Activated CD4-positive, alpha-beta T cell treated with anti-CD3 and anti-CD28 coated beads, Interleukin-2, amount 10 ng/mL, durations not matched to agents 7 days and 5 days (primary cell): ENCODE measurements at places on chromosomes 2 and 18.

DNA sequence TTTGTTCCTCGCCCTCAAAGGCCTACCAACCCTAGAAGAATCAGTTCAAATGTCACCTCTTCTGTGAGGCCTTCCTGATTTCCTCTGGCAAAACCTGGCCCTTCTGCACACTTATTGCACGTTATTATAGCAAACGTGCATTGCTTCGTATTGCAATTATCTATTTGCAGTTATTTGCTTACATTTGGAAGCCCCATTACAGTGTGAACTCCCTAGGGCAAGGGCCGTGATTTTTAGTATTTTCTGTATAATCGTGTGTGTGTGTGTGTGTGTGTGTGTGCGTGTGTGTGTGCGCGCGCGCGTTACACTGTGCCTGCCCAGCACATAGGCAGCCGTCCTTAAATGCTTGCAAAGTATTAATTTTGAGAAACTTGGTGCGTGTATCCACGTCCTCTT is 460 bp upstream of the SEMA4F start:
- no peak for DNase-seq

DNA sequence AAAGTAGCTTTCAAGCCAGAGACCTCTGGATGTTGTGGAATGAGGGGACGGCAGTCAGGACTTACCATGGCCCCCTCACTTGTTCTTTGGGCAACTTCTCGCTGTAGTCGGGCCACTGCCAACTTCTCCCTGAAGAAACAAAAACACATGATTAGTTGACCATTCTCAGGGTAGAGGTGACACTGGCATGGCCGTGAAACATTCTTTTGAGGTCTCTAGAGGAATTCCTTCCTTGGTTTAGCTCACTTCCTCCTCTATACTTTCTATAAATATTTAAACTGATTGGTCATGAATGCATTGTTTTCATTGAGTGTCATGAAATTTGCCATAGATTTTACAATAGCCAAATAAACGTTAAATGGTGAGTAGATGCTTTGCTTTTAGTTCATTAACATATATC is 354.6 kb downstream of the NCKAP5 start:
- DNase-seq, result no peak

GRCh38 chr2:8954990-8955389 is 48.5 kb downstream of the MBOAT2 start:
- no peak for DNase-seq

GRCh38 chr18:64253222-64253621 is 104.3 kb upstream of the LINC00305 start:
- DNase-seq, result no peak

DNA sequence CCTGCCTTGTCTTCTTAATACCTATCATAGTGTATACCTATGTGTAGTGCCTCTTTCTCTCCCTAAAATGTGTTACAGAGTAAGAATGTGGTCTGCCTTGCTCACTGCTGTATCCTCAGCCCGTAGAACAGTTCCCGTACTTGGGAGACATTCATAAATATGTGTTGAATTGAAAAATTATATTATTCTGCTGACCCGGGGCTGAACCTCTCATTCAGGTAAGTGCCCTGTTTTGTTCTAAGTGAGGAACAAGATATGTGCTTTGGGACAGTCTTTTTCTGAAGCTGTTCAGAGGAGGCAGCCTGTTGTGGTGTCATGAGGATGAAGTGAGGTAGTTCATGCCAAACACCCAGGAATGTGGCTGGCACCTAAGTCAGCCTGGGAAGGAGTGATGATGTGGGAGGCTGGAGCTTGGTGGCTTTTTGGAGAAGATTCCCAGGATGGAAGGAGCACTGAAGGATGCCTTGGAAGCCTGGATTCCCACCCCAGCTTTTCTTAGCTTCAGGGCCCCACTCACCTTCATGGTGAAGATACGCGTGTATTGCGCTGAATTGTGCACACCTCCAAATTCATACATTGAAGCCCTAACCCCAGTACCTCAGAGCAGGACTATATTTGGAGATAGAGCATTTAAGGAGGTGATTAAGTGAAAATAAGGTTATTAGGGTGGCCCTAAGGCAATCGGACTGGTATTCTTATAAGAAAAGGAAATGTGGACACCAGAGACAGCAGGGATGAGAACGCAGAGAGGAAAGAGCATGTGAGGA is 166.3 kb downstream of the DDX1 start:
- no peak for DNase-seq

DNA sequence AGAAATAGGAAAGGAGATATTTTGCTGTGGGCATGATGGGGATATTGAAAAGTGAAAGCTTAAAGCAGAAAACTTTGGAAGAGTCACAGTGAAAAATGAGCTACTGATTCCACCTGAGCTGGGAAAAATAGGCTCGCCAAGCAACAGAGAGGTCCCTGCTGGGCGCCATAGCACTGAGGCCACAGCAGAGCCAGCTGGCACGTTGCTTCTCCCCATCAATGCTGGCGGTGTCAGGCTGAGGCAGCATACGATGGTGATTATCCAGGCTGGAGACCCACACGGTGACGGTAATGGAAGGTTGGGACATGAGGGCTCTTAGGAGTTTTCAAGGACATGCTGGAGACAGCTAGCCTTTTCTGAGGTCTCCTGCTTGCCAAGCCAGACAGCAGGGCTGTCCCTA is 25.8 kb upstream of the DTNB start:
- DNase-seq, result no peak

- DNase-seq, result no peak
Measured at GRCh38 chr18:51006948-51007789, 22.8 kb upstream of the SMAD4 start.

- no peak for DNase-seq
Measured at GRCh38 chr2:47662552-47662951, 120.4 kb upstream of the MSH6 start.

- DNase-seq, result no peak
Measured at GRCh38 chr18:43013486-43013885, 102.0 kb downstream of the RIT2 start.

GRCh38 chr2:208366215-208367127 is 40.1 kb upstream of the PTH2R start:
- no peak for DNase-seq

DNA sequence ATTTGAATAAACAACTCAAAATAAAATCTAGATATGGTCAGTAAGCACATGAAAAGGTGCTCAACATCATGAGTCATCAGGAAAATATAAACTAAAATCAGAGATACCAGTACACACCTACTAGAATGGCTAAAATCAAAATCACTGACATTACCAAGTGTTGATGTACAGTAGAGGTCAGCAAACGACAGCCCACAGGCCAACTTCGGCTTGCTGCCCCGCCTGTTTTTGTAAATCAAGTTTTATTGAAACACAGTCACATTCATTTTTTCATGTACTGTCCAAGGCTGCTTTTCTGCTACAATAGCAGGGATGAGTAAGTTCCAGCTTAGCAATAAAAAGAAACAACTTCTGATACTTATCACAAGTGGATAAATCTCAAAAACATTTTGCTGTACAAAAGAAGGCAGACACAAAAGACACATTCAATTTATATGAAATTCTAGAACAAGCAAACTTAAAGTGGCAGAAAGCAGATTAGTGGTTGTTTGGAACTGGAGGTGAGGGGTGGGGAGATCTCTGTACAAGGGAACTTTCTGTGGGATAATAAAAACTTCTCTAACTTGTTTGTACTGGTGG is 32.1 kb downstream of the TRAK2 start:
- no peak for DNase-seq

DNA sequence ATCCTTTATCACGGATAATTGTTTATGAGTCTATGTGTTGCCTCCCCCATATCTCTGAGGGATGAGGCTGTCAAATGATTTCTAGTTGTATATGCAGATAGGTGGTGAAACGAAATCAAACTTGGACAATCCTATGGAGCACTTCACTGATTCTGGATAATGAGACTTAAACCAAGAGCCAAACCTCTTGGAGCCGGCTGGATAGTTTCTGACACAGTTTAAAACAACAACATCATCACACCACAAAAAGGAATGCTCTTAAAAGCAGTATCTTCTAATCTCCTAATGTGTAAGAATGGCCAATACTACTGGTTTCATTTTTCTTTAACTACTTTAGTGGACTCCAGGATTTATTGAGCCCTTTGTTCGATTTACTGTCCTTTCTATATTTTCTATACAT is 36.5 kb downstream of the SPHKAP start:
- no peak for DNase-seq

DNA sequence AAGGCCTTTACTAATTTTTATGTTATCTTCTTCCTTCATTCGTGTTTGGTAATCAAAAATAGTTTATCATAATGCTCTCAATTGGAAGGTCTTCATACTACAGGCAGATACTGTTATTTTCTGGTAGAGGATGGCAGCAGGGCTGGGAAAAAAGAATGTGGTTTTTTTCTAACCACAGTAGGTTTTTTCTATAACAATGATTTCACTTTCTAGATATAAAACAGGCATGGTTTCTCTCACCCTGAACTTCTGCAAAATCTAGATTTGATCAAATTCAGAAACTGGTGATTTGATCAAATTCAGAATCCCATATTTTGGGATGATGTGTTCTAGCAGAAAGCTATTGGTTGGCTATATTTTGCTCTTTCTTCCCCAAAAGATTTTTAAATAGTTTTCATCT is 27.6 kb downstream of the BCL11A start:
- DNase-seq, result no peak

- no peak for DNase-seq
Measured at GRCh38 chr2:51629406-51629805, 597.5 kb upstream of the NRXN1 start.

DNA sequence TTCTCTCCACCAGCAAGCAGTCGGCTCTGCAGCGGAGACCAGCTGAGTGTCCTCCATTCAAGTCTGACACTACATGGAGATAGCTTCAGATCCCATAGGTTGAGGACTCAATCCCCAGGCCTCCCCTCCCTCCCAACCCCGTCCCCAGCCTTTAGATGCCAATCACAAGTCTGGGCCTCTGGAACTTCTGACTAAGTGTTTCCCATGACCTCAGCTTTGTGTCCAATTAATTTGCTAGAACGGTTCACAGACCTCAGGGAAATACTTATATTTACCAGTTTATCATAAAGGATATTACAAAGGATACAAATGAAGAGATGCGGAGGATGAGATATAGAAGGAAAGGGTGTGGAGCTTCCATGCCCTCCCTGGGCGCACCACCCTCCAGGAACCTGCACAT is 77.4 kb downstream of the MERTK start:
- no peak for DNase-seq

- DNase-seq, result no peak
Measured at GRCh38 chr2:193373120-193373519, 1178.4 kb upstream of the TMEFF2 start.

GRCh38 chr2:21250673-21251072 is 126.9 kb downstream of the TDRD15 start:
- DNase-seq, result no peak

GRCh38 chr2:232861353-232861752 is 8.7 kb upstream of the SNORC start:
- DNase-seq, result no peak

GRCh38 chr2:240963065-240963867 is 35.2 kb upstream of the SNED1 start:
- DNase-seq, result peak; percentile 3

GRCh38 chr2:86489542-86489941 is 48.4 kb downstream of the KDM3A start:
- no peak for DNase-seq

DNA sequence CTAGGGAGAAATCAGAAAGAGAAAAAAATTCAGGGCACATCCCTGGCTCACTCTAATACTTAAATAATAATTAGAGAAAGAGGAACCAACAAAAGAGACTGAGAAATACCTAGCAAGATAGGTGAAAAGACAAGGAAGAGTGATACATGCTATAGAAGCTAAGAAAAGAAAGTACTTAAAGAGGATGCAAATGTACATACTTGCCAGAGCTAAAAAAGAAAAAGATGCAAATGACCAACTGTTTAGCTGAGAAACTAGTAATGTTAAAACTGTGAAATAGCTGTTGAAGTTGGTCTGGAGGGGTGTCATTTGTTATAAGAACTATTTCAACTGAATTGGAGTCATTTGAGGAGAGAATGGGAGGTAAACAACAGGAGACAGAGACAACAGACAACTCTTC is 412.2 kb downstream of the SPAG16 start:
- DNase-seq, result no peak

DNA sequence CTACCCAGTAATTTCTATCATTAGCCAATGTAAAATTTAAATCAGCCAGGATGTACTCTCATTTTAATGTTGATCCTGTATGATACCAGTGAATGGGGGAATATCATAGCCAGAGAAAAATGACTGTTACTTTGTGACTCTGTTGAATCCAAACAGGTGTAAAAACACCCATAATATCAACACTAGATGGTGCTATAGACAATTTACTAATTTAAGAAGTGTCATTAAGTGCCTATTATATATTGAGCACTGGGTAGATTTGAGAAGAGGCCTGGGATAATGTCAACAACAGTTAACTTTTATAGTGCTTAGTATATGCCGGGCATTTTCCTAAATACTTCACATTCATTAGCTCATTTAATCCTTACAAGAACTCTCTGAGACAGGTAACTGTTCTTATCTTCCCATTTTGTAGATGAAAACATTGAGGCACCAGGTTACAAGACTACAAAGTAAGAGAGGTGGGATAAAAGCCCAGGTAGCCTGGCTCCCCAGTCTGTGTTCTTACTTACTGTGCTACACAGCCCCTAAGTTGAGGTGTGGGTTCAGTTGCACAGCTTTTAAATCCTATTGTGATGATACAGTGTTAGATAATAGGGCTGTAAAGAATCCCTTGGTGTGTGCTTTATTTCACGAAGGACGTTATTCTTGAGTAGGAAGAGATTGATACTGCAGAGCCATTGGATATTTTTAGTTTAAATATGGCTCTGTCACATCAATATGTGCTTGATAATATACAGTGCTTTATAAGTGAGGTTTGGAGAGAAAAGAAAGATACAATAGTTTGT is 325.5 kb downstream of the AGPS start:
- no peak for DNase-seq

GRCh38 chr2:9274701-9275343 is 68.2 kb downstream of the ASAP2 start:
- no peak for DNase-seq

- peak; percentile 84 for DNase-seq
Measured at GRCh38 chr2:96407041-96407918, 71.7 kb downstream of the NCAPH start.

DNA sequence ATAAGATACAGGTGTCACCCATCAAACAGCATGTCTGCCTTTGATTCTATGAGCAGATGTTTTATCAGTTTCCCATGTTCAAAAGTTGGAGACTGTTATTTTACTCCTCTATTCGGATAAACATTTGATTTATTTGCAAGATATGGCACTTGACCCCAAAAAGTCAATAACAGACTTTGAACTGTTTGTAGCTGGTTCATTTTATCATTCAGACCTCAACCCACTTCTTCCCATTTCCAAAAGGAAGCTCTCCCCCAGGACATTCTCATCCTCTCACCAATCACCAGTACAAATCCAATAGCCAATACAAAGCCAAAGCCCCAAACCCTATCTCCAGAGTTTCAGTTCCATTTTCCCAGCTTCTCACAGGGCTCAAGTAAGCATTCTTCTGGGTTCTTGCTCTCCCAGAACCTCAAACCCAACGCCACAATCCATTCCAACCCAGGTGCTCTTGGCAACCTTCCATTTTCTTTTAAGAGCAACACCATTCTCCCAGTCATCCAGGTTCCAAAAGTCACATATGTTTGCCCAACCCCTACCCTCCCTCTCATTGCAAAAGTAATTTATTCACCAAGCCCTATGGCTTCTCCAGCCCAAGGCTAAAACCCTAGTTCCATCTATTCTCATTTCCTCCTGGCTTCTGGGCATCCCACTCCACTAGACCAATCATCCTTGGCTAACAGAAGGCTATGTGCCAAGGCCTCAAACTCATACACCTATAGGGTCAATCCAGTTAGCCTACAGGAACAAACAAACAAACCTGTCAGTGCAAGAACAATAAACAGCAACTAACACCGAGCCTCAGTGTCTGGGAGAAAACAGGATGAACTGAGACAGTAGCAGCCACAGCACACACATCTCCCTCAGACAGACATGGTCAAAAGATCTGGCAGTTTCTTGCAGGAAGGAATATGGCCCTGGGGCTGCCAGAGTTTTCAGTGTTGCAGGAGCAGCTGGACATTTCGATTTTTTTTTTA is 9.2 kb downstream of the ACVR1 start:
- DNase-seq, result no peak
